ENCODE measurements at places on chromosomes 12 and 14.

- DNase-seq = peak; percentile 52
Observed at GRCh38 chr14:95432144-95433093, 84.0 kb downstream of the SYNE3 start.

DNA sequence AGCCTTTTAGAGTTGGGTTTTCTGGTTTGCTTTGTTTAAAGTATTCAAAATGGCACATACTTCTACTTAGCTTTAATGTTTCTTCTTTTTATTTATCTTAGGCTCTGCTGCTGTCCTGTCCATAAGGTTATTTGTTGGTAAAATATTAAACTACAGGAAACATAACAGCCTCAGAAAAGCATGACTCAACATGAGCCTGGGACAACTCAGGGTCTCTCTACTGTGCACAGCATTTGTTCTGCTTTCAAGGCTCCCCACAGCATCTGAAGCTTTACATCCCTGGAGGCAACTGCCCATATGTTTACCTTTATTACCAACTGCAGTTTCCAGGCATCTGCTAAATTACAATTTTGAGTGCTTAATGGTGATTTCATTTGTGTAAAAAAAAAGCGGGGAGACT, 954.2 kb upstream of the FBXO33 start:
- no peak for DNase-seq

GRCh38 chr12:50753232-50753769, 10.6 kb upstream of the ATF1 start:
- DNase-seq = no peak

- DNase-seq = no peak
Observed at GRCh38 chr12:67112586-67112985, 156.6 kb upstream of the CAND1 start.

DNA sequence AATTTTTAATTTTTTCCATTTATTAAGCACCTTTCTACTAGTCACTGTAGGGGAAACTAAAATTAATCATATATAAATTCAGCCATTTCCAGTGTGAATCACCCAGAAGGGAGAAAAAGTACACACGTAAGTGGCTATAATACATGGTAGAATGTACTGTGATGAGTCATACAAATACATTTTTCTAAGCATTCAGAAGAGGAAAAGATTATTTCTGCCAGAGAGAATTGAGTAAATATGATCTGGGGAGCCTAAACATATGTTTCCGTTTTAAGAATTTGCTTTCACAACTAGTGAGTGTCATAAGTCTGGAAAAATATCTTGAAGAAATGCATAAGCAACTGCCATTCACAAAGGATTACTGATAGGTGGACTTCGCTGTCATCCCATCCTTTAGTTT, 102.8 kb downstream of the TGFB3 start:
- no peak for DNase-seq

DNA sequence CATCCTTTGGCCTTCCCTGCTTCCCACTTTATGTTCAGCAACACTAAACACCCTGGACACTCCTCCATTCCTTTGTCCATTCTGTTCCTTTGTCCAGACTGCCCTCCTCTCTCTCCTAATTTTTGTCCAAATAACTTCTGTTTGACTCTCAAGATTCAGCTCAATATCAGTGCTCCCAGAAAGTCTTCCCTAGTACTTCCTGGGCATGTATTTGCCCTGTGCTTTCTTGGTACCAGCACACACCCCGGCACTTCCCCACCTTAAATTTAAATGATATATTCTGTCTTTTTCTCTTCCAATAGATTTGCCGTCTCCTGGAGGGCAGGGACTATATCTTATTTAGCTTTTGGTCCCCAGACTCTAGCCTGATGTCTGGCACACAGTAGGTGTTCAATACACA, 6.5 kb upstream of the APOLD1 start:
- no peak for DNase-seq

DNA sequence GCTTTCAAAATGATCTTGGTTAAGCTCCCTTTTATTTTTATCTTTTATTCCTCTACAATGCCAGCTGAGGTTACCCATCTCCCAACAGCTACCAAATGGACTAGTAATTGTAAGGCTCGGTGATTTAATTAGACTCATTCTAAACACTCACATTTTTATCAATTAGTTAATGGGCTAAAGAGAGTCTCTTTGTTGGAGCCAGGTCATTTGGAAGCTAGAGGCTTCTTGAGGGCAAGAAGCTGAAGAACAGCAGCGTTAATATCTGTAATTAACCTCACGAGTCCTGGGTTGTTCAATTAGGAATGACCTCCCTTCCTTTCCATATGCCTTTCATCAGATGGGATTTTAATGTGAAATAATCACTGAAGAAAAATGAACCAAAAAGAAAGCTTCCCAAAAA, 56.9 kb downstream of the OTX2 start:
- DNase-seq = no peak

- DNase-seq = no peak
Observed at GRCh38 chr12:76634133-76634532, 74.6 kb upstream of the OSBPL8 start.

DNA sequence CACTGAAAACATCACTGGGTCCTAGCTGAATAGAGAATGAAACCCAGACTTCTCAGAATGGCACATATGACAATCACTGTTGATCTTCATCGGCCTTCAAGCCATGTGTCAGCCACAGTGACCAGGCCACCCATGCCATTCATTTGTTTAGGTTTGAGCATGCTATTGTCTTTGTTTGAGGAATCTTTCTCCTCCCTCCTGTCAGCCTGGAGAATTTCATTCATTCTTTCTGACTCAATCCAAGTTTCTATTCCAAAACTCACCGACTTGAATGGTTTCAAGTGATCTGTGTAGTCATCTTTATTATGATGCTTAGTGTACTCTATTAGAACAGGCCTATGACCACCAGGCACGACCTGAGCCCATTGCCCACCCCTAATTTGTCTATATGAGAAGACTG, 106.3 kb downstream of the ETNK1 start:
- DNase-seq = no peak

GRCh38 chr14:65151609-65151956, 49.3 kb upstream of the MAX start:
- DNase-seq = no peak

- no peak for DNase-seq
Observed at GRCh38 chr14:102424520-102424919, 61.8 kb downstream of the TECPR2 start.

DNA sequence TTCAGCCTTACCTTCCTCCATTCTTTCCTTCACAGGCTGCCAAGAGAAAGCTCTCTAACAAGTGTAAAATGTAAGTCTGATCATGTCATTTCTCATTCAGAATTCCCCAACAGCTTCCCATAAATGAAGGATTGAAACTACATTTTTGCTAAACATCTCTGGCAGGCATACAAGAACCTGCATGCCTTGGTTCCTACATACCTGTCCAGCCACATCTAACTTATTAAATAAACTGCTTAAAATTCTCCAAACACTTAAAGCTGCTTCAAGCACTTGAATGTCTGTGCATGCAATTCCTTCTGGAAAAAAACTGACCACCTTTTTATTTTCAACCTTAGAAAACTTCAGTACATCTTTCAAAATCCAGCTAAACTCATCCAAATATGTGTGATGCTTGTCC, 84.4 kb upstream of the DCN start:
- DNase-seq = no peak

DNA sequence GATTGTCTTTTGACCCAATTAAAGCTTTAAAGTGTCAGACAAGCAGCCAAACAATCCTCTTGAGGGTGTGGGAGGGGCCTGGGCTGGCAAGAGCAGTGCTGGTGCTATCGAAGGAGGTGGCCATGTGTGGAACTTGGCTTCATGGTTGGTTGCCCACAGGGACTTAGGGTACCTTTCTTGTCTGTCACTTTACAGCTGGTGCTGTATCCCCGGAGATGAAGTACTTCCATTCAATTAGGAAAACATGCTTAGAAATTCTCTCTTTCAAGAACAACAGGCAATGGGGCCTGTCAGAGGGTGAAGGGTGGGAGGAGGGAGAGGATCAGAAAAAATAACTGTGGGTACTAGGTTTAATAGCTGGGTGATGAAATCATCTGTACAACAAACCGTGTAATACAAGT, 86.5 kb downstream of the DAAM1 start:
- DNase-seq = no peak

- DNase-seq = no peak
Observed at GRCh38 chr12:56761812-56762211, 1.3 kb upstream of the HSD17B6 start.

GRCh38 chr12:113638460-113638775, 166.7 kb upstream of the LHX5 start:
- DNase-seq = no peak

DNA sequence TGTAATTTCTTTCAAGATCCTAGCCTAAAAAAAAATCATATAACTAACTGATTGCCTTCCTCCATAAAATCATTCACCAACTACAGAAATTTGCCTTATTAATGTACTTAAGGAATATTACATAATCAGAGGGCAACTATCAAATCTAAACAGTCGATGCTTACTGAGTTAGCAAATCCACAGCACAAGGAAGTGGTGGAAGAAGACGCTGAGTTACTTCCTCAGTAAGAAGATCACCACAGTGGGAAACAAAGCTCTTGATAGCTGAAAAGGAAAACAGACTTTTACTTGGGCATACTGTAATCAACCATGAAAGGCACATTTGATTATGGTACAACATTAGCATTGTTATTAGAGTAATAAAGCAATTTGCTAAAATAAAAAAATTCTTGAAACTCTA, 48.7 kb downstream of the HEATR5A start:
- no peak for DNase-seq

Measured in liver (tissue), 10 donors.